ENCODE measurements at places on chromosomes 4 and X.

DNA sequence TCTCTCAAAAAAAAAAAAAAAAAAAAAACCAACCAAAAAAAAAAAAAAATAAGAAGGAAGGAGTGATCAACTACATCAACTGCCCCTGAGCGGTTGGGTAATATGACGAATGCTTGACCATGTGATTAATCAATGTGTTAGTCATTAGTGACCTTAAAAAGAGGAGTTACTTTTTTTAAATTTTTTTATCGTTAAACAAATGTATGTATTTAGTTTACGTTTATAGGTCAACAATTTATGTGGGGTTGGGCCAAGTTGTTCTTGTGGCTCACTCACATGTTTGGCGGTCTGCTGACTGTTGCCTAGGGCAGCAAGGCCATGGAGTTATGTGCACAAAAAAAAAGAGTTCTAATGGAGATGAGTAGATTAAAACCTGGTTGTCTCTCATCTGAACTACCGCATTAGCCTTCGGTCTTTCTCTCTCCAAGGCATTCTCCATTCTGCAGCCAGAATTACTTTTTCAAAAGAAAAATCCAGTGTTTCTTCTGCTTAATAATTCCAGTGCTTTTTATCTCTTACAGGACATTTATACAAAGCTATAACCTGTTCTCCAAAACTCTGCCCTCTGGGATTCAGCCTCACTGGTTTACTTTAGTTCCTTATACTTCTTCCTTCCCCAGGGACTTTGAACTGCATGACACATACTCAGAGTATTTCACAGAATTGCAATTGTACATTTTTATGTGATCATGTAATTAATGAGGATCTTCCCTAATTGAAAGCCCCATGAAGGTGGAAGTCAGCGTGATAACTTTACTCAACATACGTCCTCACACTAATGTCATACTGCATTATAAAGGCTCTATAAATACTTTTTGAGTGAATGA lies 505.5 kb downstream of the ANKRD50 start:
- DNase-seq, result no peak

- peak; percentile 52 for DNase-seq
These were observed 40.4 kb upstream of the PDHA1 start for GRCh38 chrX:19303256-19303880.

DNA sequence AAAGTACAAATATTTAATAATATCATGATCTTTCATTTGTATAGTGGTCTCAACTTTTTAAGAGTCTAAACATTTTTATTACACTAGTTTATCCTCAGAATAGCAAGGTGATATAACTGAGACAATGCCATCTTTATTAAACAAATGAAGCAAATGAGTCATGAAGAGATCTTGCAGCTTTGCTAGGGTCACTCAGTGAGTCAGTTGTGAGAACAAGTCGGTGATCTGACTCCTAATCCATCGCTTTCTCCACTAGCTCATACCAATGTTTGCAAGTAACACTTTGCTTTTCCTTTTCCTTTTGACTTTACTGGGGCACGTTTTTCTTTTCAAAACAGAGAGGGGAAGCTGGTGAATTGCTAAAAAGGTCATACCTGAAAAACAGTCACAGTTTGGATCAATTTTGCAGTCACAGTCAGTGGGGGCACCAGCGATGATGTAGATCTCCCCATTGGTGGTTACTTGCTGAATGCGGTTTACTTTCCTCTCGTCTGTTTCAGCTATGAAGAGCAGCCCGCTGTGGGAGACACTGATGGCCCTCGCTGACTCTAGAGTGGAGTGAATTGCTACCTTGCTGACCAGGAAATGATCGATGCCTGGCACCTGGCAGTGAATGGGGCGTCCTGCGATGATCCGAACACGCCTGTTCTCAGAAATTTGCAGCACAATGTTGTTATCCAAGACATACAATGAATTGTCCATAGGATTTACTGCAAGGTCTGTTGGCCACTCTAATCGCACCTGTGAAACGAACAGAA lies 75.7 kb downstream of the SH2D1A start:
- no peak for DNase-seq

GRCh38 chr4:88661739-88662138 lies 35.9 kb downstream of the NAP1L5 start:
- no peak for DNase-seq

DNA sequence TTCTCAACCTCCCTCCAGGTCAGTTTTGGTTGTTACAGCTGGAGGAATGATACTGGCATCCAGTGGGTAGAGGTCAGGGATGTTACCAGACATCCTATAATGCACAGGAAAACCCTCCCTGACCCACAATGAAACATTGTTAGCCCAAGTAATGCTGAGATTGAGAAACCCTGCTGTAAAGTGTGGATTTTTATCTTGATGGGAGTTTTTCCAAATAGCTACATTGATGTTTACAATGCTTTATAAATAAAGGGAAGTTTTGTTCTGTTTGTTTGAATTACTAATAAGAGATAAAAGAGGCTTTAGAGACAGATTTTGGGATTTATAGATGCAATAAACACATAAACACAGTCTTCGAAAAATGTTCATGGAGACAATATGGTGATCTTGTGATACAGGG lies 194.0 kb upstream of the NUDT6 start:
- DNase-seq, result no peak

GRCh38 chrX:65686236-65686635 lies 18.8 kb downstream of the MSN start:
- no peak for DNase-seq

DNA sequence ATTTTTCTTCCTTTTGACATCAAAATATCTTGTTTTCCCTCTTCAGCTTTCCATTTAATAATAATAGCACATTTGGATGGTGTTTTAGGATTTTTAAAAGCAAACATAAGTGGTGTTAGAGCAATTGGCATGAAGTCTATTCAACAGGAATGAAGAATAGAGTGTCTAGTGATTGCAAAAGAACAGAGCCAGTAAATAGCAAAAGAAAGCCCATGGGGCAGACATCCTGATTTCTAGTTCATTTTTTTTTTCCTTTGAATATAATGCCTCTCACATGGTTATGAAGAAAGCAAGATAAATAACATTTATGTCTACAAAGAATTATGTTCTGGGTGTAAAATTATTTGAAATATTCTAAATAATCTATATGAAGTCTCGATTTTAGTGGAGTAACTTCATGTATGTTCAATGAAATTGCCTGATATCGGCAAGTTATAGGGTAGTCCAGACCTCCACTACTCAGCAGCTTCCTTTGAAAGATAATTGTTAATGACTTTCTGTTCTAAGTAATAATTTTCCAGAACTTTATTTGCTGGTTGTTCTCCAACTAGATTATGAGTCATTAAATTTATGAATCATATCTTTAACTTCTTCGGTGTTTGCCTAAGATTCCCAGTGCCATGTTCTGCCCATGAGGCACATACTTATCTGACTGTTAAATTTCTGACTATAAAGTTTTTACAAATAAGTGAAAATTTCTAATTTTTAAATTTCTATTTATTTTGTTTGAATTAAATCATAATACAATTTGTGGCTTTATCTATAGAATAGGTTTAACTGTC lies 587.9 kb downstream of the TLL1 start:
- no peak for DNase-seq

GRCh38 chrX:31808357-31808756 lies 736.5 kb upstream of the FTHL17 start:
- DNase-seq, result no peak

DNA sequence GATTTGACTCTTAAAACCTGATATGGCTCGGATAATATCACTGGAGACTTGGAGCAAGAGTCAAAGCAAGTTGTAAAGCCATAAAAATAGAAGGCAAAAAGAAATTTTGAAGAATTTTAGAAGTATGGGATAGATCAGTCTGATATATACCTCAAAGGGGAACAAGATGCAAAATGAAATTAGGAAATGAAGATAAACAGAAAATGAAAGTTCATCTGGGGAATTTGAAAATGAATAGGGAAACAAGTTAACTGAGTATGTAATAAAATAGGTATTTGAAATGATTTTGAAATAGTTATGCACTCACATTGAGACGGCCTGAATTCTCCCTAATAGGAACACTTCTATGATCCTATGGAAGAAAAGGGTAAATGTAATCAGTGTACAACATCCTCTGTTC lies 5.7 kb downstream of the CYP2U1 start:
- no peak for DNase-seq

DNA sequence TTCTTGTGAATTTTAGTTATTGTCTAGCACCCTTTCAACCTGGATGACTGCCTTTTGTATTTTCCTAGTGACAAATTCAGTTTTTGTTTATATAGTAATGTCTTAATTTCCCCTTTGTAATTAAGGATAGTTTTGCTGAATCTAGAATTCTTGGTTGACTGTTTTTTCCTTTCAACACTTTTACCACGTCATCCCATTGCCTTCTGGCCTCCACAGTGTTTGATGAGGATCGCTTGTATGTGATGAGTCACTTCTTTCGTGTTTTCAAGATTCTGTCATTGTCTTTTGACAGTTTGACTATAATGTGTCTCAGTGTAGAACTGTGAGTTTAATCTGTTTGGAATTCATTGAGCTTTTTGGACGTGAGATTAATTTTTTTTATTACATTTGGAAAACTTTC lies 30.1 kb downstream of the KDM6A start:
- DNase-seq, result no peak

- DNase-seq, result no peak
These were observed 62.8 kb upstream of the NKX1-1 start for GRCh38 chr4:1469043-1469442.

DNA sequence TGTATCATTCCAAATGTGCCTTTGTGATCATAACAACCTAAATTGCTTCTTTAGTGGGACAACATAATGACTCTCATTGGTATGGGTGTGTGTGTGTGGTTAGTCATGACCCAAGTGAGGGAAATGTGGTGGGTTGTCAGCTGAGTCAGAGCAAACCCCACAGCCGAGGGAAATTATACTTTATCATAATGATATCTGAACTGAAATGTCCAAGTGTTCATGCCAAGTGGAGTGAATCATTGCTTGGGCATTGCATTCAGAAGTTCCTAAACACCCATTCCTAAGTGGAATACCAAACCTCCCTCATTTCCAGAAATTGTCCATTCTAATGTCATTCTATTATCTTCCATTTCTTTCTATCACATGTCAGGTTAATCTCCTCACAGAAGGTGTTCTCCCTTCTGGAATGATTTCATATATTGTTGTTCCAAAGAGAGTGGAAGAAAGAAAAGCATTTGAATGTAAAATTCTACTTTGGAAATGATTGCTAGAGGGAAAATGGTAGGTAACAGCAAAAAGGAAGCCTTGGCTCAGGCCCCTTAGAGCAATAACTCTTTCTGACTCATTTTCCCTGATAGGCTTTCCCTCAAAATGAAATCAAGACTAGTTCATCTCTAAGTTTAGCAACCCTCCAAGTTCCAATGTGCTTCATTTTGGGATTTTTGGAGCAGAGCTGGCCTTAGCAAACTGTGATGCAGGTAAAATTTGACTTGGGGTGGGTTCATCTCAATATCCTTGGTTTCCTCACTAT lies 230.7 kb upstream of the KCNIP4 start:
- no peak for DNase-seq

DNA sequence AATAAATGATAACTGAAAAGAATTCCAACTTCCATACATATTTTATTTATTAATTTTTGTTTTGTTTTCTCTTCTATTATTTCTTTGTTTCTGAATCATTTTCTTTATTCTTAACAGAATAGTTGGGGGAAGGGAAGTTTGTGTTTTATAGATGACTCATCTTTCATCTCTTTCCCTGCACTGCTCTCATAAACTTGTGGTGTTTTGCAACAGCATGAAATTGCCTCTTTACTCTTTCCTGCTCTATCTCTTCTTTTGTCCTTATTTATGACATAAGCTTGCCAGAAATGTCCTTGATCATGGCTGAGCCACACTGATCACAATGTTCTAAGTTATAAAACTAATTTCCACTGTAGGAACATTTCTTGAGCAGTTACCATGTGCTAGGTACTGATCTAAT lies 22.3 kb downstream of the QRFPR start:
- no peak for DNase-seq

DNA sequence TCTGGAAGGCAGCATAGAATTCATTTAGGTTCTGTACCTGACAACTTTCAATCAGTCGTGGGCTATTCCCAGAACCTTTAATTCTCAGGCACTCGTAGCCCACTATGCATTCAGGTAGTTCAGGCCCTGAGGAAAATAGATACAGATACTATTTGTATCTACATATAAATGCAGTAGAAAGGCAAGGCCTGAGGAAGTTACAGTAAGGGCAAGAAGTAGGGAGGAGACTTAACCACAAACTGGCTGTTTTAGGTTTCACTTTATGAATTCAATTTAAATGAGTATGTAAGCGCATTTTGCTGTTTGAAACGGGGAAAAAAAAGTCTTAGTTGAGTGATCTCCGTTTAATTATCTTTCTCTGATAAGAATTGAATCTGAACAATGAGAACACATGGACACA lies 529.4 kb upstream of the ATOH1 start:
- no peak for DNase-seq

DNA sequence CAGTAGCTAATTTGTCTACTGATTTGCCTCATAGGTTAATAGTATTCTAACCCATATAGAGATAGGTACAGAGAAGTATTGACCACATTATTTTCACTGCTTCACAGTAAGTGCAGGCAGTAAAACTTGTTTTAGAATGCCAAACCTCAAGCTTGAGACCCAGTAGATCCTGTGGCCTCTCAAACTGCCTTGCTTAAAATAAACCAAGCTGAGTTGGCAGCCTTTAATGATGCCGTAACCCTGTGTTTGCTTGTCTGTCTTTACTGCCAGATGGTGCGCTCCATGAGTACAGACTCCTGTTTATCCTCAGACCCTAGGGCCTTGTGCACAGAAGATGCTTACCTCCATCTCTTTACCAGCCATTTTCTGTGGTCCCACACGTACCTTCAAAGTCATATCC lies 50.8 kb downstream of the ANXA3 start:
- no peak for DNase-seq

DNA sequence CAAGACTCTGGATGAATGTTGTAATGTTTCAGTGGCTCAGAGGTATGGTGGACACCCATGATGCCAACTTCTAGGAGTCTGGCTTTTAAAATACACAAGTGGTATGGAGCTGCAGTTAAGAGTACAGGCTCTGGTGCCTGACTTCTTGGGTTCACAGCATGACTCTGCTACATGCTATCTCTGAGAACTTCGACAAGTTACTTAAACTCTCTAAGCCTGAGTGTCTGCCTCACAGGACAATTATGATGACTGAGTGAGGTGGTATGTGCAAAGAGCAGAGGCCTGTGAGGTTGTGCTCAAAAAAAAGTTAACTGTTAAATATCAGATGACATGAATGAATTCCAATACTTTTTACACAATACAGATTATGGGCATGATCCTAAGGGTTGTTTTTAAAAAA lies 90.9 kb upstream of the SRD5A3 start:
- no peak for DNase-seq

- no peak for DNase-seq
These were observed 336.4 kb upstream of the NOCT start for GRCh38 chr4:138678985-138679746.

GRCh38 chrX:136211766-136212556 lies 39.2 kb downstream of the MAP7D3 start:
- no peak for DNase-seq

DNA sequence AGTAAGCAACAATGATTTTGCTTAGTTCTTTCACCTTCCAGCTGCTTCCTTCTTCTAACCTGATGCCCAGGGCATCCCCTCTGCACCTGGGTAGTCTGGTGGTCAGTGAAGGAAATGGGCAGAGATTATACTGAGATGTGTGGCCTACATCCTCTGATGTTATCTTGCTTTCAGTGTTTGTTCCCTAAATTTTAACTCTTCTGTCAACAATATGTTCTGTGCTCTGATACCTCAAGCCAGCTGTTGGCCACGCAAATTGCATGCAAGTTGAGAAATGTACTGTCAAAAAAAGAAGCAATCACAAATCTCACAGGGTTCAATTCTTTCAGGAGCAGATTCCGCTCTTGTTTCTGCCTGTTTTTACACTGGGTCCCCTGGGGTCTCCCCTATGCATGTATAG lies 73.8 kb downstream of the FBXW7 start:
- DNase-seq, result no peak

- DNase-seq, result no peak
These were observed 304.6 kb downstream of the ARAP2 start for GRCh38 chr4:35939751-35940150.
